Naive B cell (primary cell): ENCODE measurements at places on chromosomes 12 and 14.

DNA sequence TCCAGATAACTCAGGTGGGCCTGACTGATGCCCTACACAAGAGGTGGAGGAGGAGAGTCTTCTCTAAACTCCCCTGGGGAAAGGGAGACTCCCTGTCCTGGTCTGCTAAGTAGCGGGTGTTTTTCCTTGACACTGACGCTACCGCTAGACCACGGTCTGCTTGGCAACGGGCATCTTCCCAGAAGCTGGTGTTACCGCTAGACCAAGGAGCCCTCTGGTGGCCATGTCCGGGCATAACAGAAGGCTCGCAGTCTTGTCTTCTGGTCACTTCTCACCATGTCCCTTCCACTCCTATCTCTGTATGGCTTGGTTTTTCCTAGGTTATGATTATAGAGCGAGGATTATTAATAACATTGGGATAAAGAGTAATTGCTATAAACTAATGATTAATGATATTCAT lies 965.5 kb downstream of the TMEM121 start:
- no peak for DNase-seq

DNA sequence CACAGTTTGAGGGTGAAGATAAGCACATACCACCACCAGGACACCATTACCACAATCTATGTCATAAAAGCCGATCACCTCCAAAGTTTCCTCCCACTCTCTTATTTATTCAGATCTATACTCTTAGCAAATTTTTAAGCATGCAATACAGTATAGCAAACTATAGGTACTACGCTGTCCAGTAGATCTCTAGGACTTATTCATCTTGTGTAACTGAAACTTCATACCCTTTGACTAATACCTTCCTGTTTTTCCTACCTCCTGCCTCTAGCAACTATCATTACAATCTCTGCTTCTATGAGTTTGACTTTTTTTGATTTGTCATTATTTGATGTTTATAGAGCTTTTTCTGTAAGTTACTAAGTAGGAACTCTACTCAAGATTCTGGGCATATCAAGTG lies 84.5 kb upstream of the MANSC4 start:
- no peak for DNase-seq

DNA sequence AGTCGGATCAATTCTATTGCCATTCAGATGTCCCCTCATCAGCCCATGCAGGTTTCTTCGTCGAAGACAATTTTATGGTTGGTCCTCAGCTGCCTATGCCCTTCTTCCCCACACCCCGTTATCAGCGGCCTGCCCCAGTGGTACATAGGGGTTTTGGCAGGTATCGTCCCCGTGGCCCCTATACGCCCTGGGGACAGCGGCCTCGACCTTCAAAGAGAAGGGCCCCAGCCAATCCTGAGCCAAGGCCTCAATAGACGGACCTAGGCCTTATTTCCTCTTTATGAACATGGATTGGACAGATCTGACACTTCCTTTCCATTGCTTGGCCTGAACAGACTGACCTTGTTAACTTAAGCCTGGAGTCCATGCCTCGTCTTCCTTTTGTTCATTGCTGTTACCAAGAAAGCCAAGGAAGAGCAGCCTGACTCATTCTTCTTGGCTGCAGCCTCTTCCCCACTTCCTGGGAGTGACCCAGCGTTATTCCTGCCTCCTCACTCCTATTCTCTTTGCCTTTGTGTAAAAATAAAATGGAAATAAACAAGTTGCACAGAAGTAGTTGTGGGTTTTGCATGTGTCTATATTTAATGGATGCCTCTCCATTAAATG lies 156.5 kb upstream of the AMIGO2 start:
- DNase-seq, result no peak

DNA sequence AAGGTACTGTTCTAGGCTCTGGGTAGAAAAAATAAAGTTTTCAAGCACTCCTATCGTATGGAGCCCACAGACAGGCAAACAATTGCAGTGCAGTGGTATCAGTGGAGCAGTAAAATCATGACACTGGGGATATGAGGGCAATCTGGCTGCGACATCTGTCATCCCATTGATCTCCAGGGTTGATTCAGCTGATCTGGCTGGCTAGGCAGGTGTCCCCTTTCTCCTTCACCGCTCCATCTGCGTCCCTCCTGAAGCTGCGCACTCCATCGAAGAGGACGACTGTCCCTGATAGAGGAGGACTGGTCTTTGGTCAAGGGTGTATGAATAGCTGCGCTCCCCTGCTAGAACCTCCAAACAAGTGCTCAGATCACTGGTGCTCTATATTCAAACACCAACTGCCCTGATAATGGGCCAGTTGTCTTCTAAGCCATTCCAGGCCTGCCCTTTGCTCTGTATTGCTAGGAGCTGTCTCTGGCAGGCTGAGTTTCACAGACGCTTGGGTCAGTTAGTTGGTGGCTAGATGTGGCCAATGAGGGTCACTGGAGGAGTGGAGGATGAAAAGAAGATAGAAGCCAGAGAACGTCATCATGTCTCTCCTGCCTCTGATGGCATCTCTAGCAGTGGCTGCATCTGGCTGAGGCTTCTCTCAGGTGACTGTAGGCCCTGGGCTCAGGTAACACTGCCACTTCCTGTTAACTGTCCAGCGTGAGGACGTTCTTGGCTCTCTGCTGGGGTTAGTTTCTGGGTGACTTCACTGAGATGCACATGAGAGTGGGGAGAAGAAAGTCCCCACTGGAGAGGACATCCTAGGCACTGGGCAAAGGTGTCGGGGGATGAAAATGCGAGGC lies 205.0 kb upstream of the FOXN3 start:
- DNase-seq, result no peak

DNA sequence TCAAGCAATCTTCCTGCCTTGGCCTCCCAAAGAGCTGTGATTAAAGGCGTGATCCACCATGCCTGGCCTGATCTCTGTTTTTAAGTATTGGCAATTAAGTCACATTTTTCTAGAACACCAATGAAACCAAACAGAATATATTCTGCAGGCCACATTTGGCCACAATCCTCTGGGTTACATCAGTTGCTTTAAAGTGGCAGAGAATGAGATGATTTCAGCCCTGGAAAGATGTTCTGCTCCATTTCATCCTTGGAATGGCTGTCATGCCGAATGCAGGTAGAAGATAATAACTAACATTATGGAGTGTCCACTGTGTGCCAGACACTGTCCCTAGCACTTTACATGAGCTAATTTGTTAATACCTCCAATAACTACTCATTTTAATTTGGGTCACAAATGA lies 154.4 kb downstream of the PTPN11 start:
- no peak for DNase-seq

DNA sequence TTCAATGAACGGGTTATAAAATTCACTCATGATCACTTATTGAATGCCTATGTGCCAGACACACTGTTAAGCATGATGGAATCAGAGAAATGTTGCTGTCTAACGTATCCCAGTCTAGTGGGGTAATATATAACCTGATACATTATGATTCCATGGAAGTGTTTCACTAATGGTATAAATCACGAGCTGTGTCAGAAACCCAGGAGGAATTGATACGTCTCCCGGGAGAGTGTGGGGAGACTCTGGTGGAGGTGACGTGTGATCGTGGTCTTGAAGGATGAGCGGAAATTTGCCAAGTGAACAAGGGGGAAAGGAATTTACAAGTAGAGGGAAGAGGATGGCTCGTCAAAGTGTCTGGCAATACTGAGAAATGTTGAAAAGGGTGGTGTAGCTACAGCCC lies 26.5 kb downstream of the MANSC1 start:
- no peak for DNase-seq

DNA sequence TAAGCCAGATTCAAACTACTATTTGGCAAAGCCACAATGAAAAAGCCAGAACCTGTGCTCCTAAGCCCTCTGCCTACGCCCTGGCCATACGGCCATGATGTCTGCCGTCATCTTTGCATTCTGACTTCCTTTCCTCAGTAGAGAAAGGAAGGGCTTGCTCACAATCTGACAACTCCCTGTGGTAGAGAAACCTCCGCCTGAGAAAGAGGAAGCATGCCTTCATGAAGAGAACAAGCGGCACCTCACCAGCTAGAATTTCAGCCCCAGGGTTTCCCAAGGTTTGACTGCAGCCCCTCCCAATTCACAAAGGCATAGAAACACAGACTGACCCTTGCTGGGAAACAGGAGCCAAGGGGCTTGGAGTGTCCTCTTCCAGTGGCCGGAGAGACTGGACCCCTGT lies 25.7 kb downstream of the TEP1 start:
- no peak for DNase-seq

DNA sequence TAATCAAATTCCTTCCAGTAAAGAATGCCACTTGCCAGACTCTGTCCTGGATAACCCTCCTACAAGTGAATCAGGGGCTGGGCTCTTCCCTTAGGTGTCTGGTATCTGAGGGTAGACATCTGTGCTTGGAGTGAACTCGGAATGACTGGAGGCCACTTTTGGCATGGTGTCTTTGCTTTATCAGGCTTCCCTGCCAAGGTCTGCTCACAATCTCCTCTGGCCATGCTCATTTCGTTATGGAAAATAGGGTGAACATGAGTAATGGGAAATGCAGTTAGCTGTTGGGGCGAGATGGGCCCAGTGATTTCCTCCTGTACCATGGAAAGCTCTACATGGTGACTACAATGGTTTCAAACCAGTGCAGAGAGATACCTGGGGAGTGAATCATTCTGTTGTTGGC lies 212.9 kb downstream of the NRXN3 start:
- DNase-seq, result no peak

DNA sequence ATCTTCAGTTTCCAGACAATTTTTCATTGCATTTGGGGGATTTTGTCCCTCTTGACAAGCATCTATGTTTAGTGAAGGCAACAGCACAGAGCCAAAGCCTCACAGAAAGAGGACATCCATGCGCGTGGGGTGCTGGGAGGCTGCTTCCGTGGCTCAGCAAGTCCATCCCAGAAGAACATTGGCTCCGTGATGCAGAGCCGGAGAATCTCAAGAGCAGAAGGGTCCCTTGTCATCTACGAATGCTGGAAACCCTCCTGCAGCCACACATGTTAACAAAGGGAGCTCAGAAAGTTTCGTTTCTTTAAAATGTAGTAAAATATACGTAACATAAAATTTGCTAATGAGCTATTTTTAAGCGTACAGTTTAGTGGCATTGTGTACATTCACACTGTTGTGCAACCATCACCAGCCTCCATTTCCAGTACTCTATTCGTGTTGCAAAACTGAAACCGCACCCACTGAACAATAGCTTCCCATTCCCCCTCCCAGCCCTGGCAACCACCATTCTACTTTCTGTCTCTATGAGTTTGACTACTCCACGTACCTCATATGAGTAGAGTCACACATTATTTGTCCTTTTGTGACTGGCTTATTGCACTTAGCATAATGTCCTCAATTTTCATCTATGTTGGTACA lies 185.9 kb downstream of the TTC7B start:
- no peak for DNase-seq

GRCh38 chr14:24673534-24674203 lies 39.7 kb upstream of the GZMB start:
- no peak for DNase-seq

- DNase-seq, result no peak
Observed at GRCh38 chr14:49549446-49549845, 36.7 kb downstream of the RPS29 start.

GRCh38 chr12:121581686-121582429 lies 1.0 kb upstream of the KDM2B start:
- peak; percentile 23 for DNase-seq

DNA sequence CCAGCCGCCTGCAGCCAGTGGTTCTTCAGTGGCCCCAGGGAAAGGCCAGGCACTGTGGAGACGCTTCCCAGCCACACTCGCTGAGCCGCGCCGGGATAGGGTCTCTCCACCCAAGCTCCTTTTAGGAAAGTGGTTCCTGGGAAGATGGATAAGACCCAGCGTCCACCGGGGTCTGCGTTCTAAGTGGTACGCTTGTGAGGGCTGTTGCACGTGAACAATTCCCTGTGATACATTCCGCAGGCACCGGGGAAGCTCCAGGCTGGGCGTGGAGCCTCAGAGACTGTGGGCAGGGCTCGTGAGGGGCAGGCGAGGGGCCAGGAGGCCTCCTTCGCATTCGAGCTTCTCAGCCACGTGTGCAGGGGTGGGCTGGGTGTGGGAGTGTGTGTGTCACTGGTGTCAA lies 48.4 kb downstream of the GALNT9 start:
- no peak for DNase-seq

- no peak for DNase-seq
Observed at GRCh38 chr12:26694402-26694801, 138.6 kb downstream of the ITPR2 start.

- DNase-seq, result no peak
Observed at GRCh38 chr12:46154221-46154985, 114.4 kb downstream of the SLC38A1 start.

GRCh38 chr14:39241637-39242036 lies 7.9 kb downstream of the MIA2 start:
- DNase-seq, result no peak

DNA sequence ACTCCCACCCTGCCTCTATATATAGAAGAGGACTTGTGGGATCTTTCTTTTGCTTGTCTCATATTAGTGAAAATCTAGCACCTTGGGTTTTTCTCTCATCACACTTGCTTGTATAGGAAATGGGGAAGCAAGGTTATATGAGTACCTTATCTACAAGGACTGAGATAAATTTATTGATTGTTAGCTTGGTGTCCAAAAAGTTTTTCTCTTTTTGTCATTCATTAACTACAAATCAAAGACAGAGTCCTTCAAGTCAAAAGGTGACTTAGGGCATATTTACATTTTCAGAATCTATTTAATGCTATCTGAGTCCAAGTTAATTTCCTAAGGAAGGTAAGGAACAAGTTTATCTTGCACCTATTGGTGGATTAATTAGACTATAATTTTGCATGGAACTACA lies 92.7 kb downstream of the SNAPC1 start:
- no peak for DNase-seq

DNA sequence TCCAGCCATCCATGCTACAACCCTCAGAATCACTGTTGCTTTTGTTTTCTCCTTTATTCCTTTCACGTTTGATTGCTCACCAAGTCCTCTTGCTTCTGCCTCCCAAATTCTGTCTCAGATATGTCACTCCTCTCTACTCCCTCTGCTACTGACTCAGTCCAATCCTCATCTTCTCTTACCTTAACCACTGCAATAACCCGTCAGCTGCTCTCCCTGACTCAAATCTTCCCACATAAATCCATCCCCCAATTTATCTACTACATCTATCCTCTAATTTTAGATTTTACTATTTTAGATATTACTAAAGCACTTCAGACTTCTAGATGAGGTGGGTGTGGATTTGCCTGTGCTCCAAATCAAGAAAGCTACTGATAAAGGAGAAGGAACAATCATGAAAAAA lies 23.2 kb downstream of the EIF2B2 start:
- DNase-seq, result no peak

- no peak for DNase-seq
Observed at GRCh38 chr12:79563021-79563740, 127.6 kb downstream of the PAWR start.
